ENCODE measurements at places on chromosomes 4 and X. TPM values are rescaled to one million over a fixed set of nuclear protein-coding genes. Genes with fewer than 3 reads are reported as not detected.

DNA sequence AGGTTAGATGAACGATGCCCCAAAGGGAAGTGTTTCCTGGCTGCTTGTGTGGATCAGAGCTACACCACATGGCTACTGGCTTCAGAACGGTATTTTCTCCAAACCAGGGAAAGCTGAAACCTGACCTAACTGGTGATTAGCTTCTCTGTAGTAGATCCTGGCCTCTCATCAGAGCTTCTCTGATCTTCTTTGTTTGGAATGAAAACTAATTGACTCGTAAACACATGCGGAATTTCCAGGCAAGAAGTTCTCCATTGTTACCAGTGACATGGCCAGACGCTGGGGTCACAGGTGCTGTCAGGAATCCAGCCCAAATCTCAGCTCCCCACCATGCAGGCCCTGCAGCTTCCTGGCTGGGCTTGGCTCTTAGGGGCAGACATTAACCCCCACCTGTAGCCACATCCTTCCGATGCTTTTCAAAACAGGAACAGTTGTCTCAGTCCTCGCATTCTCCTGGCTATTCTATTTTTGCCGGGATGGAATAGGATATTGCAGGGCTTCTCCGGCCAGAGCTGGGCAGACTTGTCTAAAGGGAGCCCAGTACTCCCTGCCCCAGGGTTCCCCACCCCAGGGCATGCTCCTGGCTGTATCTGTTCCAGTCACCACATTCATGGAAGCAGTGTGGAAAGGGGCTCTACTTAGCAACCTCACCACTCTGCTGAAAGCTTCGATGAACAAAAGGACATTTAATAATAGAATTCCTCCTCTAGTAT, 305.4 kb upstream of the F9 start:
- no peak for DNase-seq

- no peak for DNase-seq
Measured at GRCh38 chrX:116009346-116009745, 161.2 kb upstream of the AGTR2 start.

DNA sequence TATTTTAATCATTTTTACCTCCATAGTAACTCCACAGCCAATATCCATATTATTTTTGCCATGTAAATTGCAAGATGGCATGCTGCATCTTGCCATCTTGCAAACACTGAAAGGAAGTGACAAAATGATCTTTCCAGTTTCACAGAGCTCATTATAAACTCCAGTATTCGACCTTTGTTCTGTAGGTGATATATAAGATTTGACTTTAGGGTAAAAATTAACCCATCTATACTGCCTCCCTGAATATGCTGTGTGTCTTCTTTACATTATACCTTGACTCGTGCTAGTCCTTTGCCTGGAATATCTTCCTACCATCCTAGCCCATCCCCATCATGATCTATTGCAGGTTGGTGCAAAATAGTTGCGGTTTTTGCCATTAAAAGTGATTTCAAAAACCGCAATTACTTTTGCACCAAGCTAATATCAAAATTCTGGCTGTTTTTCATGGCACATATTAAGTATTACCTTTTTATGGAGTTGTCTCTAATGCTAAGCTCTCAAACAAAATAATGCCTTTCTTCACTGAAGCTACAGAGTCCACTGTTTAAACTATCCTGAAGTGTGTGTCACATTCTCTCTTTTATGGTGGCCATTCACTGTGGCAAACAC, 161.1 kb downstream of the PCDH19 start:
- DNase-seq, result no peak

- DNase-seq, result no peak
Measured at GRCh38 chrX:8845469-8845868, 44.3 kb upstream of the FAM9A start.

DNA sequence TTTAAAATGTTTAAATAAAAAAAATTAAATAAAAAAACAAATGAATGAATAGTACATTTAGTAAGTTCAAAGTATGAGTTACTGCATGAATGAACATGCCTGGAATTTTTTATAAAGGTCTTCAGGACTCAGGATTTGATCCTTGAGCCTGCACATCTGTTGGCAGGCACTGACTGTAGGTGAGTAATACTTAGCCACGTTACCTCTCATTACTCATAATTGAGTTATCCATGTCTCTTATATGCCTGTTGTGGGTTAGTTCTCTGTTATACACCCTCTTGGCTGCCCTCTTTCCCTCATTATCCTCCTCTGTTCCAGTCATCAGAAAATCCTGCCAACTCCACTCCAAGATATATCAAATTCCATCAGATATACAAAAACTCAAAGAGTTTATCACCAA, 276.0 kb downstream of the FBXW7 start:
- DNase-seq, result no peak

GRCh38 chr4:180203349-180203748, 2039.9 kb upstream of the TENM3 start:
- no peak for DNase-seq

DNA sequence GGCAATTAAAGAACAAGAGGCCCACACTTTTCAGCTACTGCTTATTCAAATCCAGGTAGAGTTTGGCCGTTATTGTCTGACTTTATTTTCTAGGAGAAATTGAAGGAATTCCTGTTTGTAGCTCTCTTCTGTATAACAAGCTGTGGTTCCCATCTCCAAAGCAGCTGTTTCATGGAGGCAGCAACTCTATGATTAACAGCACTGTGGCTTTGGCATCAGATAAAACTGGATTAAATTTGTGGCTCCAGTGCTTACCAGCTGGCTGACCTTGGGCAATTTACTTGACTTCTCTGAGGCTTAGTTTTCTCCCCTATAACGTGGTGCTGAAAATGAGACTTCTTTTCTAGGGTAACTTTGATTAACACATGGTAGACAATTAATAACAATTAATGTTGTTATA, 28.1 kb downstream of the SLC30A9 start:
- no peak for DNase-seq

- DNase-seq, result no peak
Measured at GRCh38 chr4:130336585-130337217, 1240.7 kb downstream of the C4orf33 start.

The IL1RAPL2 gene
- not detected for total RNA-seq

The GIMD1 gene
- not detected for total RNA-seq

The CCKAR gene
- total RNA-seq, result not detected

The ARR3 gene
- total RNA-seq, result not detected

All from Right ventricle myocardium superior (tissue), 1 donor.